HEK293T (cell line): ENCODE measurements at places on chromosomes 11 and 22.

DNA sequence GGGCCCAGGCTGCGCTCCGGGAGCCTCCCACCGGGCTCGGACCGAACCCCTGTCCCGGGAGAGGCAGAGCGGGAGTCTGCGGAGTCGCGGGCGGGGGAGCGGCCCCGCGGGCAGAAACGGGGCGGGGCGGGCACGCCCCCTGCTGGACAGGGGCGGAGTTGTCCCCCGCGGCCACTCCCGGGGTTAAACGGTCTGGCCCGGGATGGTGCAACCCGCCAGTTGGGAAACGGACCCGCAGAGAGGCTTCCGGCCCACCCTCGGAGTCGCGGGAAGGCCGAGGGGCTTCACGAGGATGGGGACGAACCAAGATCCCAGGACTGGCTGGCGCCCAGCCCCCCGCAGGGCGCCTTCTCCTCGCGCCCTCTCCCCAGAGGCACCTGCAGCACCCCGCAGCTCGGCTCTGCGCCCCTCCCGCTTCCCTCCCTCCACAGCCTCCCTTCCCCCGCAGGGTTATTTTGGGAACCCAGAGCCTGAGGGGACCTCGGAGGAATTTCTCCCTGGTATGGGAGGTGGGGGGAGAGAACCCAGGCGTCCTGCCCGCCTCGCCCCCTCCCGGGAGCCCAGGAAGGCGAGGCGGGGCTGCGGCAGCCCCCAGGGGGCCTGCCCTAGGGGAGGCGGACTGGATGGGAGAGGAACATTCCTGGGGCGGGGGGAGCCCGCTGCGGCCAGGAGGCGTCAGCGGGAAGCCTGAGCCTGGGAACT is 902 bp downstream of the RASGRP2 start:
- DNase-seq = peak; percentile 91

DNA sequence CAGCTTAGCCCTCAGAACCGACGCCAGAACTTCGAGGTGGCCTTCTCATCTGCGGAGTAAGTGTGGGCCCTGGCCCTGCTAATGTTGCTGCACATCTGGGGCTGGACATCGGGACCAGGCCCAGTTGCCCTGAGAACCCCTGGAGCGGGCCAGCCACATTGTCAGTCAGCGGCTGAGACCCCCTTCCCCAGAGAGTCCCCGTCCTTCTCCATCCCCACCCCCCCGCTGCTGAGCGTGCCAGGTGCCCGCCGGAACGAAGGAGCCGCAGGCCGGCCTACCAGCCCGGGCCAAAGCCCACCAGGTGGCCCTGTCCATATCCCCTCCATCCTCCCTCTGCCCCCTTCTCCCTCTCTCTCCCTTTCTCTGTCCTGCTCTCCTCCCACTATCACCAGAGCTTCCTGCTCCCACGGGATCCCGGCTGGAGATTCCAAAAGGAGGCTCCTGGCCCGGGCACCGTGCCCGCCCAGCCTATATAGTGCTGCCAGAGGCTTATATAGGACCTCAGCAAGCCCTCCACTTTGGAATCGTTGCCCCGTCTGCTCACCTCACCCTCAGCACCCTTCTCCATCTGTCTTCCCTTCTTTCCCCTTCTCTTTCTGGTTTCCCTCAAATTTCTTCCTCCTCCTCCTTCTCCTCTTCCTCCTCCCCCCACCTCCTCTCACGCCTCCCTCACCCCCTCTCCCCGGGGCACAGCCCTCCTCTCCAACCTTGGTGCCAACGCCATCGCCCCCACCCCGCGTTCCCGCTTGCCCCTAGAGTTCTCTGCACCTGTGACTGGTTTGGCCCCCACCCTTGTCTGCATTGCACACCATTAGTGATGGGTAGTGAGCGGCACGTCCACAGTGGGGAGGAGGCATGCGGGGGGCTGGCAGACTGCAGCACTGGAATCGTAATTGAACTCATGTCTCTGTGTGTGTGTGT is 7.3 kb downstream of the SELENOM start:
- no peak for DNase-seq

DNA sequence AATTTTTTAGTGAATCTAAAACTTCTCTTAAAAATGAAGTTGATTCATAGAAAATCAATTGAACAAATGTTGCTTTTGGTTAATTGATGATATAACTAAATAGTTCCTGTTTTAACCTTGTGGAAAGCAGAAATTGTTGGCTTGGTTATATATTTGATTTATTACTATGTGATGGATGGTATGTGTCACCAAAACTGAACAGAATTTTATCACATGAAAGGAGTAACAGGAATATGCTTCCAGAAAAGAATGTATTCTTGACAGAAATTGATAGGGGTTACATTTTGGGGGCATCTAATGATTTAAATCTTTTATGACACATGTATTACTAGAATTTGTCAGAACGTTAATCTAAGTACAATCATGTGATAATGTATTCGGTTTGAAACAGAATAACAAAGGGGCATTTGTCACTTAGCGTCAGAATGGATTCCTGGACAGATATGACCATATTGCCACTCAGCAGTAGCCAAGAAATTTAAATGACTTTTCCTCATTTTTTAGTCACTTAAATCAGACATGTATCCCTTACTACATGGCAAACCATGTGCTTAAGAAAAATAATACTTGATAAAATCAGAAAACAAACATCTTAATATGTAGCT is 295.2 kb downstream of the GRM5 start:
- DNase-seq = no peak

DNA sequence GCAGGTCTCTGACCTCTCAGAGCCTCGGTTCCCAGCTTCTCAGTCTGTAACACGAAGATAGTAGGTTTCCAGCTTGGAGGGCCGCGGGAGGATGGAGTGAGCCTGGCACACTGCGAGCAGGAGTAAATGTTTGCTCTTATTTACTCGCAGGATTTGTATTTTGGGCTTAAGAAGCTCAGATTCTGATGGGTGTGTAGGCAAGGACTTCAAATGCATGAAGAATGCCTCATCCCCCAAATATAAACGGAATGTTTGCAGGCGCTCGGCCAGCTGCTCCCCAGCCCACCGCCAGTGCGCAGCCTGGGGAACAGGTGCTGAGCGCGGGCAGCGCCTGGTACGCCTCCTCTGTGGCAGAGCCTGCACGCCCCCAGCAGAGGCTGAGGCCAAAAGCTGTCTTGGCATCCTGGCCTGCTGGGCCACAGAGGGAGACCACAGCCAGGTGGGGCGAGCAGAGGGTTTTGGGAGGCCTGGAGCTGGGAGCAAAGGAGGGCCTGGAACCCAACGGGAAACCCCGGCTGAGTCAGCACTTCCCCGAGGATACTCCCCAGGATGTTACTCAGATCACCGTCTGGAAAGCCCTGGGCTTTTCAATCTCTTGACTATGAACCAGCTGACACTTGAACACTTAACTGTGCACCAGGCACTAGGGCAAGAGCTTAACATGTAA is 9.4 kb downstream of the EHD1 start:
- DNase-seq = no peak

DNA sequence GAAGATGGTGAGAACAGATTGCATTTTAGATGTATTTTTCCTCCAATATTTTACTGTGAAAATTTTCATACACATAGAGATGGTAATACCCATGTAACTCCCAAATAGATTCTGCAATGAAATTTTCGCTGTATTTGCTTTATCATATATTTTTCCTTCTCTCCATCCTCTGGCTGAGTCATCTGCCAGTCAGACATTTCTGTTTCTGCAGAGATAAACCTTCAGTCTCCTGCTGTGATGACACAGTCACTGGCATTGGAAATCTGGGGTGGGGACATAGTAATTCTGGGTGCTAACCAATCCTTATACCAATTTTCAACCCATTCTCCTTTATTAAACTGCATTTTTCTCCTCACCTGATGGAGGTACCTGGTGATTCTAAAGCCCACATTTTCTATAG is 33.7 kb downstream of the SVIP start:
- no peak for DNase-seq

- no peak for DNase-seq
These were observed 1.4 kb downstream of the KCNC1 start for GRCh38 chr11:17735818-17736578.

DNA sequence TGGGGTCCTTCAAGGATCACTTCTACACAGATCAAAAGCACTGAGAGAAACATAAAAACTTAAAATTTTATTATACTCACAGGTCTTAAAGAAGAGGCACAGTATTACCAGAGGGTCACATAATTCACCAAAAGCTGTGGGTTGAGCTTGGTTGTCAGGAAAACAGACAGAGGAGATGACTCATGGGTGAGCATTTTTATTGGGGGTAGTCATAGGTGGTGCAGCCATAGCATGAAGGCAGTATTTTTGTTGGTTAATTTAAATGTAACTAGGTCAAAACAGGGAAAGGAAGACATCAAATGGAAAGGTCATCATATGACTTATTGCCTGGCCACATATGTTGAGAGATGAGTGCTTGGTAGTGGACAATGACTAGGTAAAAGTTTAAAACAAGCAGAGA is 24.2 kb downstream of the OR5B17 start:
- no peak for DNase-seq

GRCh38 chr22:41401781-41402648 is 20.3 kb downstream of the TEF start:
- DNase-seq = no peak

- no peak for DNase-seq
These were observed 7.3 kb downstream of the ARHGAP8 start for GRCh38 chr22:44759430-44760310.

DNA sequence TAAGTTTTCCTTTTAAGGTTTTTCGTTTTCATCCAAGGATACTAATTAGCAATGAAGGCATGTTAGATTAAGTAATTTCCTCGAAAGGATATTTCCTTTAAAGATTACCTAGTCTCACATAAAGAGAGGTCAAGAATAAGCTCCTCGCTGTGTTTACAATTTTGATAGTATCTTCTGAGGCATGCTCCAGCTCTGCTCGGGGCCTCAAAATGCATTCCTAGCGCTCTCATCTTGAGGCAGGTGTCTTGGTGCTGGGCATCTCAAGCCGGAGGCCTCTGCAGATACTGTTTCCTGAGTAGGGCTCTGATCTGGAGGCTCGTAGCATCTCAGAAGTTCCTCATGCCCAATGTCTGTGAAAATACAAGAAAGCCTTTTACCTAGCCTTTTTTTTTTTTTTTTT is 128.6 kb upstream of the SNX19 start:
- DNase-seq = no peak

- no peak for DNase-seq
These were observed 193.6 kb downstream of the BUD13 start for GRCh38 chr11:116579031-116579653.

GRCh38 chr11:62909107-62909894 is 11.9 kb downstream of the CHRM1 start:
- peak; percentile 74 for DNase-seq

DNA sequence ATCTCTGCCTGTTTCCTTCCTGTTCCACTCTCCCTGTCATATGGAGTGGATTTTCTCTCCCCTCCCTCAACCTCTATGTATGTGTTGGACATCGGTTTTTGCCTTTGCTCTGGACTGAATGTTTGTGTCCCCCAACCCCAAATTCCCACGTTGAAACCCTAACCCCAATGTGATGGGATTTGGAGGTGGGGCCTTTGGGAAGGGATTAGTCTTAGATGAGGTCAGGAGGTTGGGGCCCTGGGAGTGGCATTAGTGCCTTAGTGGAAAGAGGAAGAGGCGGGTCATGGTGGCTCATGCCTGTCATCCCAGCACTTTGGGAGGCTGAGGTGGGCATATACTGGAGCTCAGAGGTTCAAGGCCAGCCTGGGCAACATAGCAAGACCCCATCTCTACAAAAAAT is 11.6 kb downstream of the TP53AIP1 start:
- no peak for DNase-seq

- DNase-seq = peak; percentile 34
These were observed at the start of gene TMA7B for GRCh38 chr22:39959640-39960447. TSS of gene TMA7B (plus strand) at chr22:39960397. CDS start at chr22:39964375, 3,978 bp downstream.

- DNase-seq = no peak
These were observed 590.5 kb downstream of the ETS1 start for GRCh38 chr11:127996825-127997224.

DNA sequence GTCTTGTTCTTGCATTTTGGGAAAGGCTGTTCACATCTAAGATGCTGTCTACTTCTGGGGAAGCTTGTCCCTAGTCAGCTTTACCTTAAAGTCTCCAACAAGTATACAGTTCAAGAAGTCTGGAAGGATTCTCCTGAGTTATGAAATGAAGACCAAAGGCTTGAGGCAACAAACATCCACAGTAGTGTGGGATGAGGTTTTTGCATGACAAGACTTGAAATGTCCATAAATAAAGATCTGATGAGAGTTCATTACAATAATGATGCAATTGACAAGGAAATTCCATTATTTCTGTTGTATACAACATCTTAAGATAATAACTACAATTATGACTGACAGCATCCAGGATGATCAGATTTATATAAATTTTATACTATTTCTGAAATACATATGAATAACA is 21.3 kb upstream of the KDM4E start:
- no peak for DNase-seq

GRCh38 chr22:43560651-43561050 is 148.8 kb downstream of the MPPED1 start:
- DNase-seq = no peak

DNA sequence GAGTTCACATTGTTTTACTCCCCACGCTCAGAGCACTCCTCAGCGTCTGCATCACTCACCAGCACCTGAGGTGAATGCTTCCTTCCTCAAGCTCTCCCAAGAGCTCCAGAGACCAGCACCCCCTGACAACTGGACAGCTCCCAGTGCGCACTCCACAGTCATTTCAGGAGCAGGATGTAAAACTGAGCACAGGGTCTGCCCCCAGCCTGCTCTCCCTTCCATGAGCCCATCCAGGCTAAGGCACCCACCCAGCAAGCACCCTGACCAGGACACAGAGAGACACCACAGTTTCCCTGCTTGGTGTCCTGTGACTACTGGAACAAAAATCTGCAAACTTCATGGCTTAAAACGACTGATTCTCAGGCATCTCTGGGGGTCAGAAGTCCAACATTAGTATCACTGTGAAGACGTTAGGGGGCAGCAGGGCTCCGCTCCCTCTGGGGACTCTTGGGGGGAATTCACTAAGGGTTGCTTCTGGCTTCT is 3.3 kb downstream of the SCGB1D2 start:
- peak; percentile 25 for DNase-seq

DNA sequence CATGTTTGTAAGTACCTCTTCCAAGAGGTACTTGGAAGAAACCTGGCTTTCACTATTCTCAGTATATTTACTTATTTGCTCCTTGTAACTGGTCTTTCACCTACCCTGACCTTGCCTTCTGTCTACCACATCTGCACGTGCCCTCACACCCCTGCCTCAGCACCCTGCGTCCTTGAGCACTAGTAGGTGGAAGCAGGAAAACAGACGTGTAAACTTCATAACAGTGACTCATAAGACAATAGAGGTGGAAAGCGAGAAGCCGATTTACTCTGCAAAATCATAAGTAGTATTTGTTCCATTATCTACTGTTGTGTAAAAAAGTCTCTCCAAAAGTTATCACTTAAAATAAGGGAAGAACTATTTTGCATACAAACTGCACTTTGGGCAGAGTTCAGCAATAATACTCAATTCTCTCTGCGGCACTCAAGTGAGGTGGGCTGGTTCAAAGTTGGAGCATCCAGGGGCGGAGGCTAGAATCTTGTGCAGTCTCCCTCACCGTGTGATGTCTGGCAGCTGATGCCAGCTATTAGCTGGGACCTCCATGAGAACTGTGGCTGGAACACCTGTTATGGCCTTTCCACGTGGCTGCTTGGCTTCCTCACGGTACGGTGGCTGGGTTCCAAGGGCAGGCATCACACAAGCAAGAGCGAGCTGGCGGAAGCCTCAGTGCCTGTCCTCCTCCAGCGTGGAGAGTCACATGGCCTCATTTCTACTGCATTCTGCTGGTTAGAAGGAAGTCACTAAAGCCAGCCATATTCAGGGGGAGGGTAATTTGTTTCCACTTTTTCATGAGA is 30.4 kb downstream of the PACS1 start:
- DNase-seq = no peak
